ENCODE measurements at places on chromosomes 7 and 10.

DNA sequence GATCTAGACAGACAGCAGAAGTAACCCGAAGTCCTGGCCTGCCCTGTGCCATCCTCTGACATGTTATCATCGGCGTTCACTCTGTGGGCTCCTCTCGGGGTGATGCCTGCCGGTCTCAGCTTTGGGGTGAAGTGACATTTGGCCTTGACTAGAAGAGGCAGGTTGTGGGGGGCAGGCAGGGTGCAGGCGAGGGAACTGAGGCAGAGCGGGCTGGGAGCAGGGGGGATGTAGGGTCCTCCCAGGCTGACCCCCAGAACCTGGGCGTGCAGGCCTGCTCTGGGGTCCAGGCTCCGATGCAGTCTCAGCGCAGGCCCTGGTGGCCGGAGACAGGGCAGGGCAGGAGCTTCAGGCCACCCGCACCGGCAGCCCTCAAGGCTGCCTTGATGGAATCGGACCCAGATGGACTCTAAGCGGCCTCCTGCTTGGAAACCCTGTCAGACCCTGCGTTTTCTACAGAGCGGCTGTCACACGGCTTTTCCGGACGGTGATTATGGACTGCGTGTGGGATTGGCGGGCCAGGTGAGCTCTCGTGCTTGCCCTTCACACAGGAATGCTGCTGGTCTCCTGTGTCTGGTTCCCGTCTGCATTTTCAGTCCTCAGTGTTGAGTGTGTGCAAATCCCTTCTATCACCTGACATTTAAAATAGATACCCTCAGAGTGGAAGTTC is 842 bp upstream of the JAKMIP3 start:
- DNase-seq: no peak

GRCh38 chr7:142722248-142722794 is 27.0 kb upstream of the PRSS1 start:
- DNase-seq: no peak

GRCh38 chr10:43137717-43138020 is 576 bp upstream of the CSGALNACT2 start:
- peak; percentile 35 for DNase-seq

GRCh38 chr7:54722026-54722425 is 37.0 kb downstream of the SEC61G start:
- DNase-seq: no peak

- no peak for DNase-seq
These were observed 20.2 kb downstream of the PDZD8 start for GRCh38 chr10:117355072-117355471.

DNA sequence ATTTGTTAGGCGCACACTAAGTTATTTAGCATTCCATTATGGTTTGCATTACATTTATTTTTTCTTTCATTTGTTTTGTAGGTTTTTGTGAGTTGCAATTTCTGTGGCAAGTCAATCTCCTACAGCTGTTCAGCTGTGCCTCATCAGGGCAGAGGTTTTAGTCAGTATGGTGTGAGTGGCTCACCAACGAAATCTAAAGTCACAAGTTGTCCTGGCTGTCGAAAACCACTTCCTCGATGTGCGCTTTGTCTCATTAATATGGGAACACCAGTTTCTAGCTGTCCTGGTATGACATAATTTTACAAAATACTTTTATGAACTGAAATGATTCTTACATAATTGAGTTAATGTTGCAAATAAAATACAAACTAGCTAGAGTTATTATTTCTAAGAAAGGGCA is 29.5 kb downstream of the MIOS start:
- no peak for DNase-seq

DNA sequence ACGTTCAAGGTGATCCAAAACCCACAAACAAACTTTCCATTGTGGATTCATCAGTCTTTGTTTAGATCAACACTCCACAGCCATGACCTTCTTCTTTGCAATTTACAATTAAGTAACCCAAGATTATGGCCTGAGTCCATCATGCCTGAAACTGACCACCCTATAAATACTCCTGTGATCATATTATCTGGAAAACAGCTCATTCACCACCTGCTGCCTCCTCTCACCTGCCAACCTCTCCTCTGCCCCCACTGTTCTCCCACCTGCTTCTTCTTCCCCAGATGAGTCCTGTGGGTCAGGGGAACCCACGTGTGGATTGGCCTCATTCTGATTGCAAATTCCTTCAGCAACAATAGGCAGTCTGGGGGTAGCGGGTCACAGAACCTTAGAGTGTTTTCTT is 81.4 kb downstream of the ABLIM1 start:
- no peak for DNase-seq

DNA sequence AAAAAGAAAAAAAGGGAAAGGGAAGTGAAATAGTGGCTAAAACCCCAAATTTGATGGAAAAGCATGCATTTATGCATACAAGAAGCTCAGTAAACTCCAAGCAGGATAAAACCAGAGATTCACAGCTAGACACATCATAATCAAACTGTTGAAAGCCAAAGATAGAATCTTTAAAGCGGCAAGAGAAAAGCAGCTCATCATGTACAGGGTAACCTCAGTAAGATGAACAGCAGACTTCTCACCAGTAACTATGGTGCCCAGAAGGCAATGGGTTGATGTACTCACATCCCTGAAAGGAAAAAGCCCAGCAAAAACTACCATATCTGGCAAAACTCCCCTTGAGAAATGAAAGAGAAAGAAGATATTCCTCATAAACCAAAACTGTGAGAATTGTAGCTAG is 60.4 kb downstream of the TPST1 start:
- DNase-seq: no peak

DNA sequence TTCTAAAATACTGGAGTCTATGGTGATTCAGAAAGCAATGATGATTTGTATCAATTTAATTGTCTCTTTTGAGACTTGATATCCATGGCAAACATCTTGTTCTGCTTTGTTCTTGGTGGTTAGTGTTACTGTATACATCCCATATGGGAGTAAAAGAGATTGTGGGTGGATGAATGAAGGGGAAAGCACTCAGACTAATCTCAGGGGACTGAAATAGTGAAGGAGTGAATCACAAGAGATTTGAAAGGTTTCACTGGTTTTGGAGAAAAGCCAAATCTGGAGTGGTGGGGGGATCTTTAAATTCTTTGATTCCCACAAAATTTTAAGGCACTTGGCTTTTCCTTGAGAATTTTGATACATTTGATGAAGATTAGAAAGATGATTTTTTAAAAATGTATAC is 369.4 kb downstream of the INHBA start:
- DNase-seq: peak; percentile 97

GRCh38 chr7:128863433-128863989 is 855 bp downstream of the ATP6V1F start:
- peak; percentile 23 for DNase-seq

GRCh38 chr7:92754919-92755581 is 81.3 kb downstream of the CDK6 start:
- DNase-seq: no peak

Measured in fibroblast of skin of left biceps (primary cell).